ENCODE measurements at places on chromosomes 11 and 22.

- no peak for DNase-seq
These were observed 38.6 kb upstream of the SC5D start for GRCh38 chr11:121253951-121254350.

DNA sequence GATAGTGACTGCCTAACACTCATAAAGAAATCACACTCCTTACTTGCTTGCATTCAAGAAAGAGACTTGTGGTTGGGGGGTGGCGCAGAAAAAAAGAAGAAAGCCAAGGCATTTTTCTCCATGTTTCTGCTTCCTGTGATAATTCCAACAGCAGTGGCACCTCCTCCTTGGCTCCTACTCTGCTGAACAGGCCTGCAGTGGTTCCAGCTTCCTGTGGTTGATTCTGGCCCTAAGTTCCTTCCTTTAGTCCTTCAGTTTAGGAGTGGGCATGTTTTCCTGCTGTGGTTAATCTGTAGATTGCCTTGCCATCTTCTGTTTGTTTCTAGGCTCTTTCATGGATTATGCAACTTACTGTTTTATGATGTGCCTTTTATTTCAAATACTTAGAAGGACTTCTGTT, 940.4 kb downstream of the DLG2 start:
- no peak for DNase-seq

- no peak for DNase-seq
These were observed 565.4 kb downstream of the ETS1 start for GRCh38 chr11:128022007-128022368.

DNA sequence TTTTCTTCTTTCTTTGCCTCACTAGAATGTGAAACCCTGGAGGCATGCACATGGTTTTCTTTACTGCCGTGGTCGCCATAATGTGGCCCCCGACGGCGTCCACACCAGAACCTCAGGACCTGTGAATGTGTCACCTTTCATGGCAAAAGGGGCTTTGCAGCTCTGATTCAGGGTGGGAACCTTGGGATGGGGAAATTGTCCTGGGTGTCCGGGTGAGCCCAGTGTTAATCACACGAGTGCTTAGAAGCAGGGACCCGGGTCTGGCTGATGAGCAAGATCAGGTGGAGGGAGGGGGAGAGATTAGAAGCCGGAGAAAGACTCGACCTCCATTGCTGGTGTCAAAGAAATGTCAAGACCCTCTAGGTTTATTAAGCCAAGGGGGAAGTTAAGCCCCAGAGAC, 74.7 kb upstream of the SHISAL1 start:
- peak; percentile 17 for DNase-seq

GRCh38 chr11:86052693-86053641, 15.9 kb downstream of the PICALM start:
- no peak for DNase-seq

DNA sequence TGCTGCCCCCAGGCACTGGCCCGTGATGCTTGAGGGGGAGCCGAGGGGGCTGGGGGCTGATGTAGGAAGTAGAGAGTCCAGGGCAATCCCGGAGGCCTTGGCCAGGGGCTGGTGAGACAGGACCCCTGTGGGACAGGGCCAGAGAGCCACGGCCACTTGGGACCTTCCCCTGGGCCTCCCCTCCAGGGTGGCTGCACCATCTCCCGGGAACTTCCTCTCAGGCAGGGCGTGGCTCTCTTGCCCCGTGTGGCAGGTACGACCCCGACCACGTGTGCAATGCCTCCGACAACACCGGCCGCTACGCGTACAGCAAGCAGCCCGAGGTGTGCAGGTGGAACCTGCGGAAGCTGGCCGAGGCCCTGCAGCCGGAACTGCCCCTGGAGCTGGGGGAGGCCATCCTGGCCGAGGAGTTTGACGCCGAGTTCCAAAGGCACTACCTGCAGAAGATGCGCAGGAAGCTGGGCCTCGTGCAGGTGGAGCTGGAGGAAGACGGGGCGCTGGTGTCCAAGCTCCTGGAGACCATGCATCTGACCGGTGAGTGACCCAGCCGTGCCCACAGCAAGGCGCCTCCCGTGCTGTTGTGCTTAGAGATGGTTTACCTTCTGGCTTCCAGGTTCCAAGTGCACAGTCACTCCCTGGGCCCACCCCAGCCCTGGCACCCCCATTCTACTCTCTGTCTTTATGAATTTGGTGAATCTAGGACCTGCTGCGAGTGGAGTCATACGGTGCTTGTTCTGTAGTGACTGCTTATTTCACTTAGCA, 9.7 kb downstream of the SELENOO start:
- DNase-seq = no peak

- no peak for DNase-seq
These were observed 9.0 kb downstream of the CRKL start for GRCh38 chr22:20926243-20926642.

- DNase-seq = no peak
These were observed 31.1 kb upstream of the WT1 start for GRCh38 chr11:32466279-32466915.
